NCI-H345 (cell line): ENCODE measurements at places on chromosomes 1 and 21.

DNA sequence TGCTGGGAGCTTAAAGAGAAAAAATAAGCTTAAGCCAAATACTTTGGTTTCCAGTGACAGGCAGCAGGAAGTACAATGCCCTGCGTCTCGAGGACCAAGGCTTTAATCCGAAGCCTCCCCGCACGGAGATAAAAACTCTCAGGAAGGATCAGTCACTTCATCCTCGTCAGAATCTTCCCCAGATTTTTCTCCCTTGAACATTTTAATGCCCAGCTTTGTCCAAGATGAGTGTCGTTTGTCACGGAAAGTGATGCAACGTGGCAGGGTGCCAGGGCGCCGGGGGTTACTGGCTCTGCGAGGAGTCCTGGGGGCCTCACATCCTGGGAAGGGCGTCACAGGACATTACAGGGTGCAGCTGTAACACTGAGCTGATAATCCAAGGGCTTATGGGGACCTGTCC, 25.2 kb upstream of the PCBP3 start:
- DNase-seq: peak; percentile 27

- no peak for DNase-seq
Measured at GRCh38 chr1:45026446-45026845, 14.4 kb downstream of the UROD start.

- DNase-seq: no peak
Measured at GRCh38 chr1:55052221-55053142, 13.1 kb downstream of the PCSK9 start.

- DNase-seq: no peak
Measured at GRCh38 chr1:234893359-234893724, 235.3 kb downstream of the TOMM20 start.

- DNase-seq: no peak
Measured at GRCh38 chr1:153357853-153358690, at the start of gene S100A9. Gene S100A9 (plus strand): TSS chr1:153357854. CDS start chr1:153358284, 430 bp downstream.

DNA sequence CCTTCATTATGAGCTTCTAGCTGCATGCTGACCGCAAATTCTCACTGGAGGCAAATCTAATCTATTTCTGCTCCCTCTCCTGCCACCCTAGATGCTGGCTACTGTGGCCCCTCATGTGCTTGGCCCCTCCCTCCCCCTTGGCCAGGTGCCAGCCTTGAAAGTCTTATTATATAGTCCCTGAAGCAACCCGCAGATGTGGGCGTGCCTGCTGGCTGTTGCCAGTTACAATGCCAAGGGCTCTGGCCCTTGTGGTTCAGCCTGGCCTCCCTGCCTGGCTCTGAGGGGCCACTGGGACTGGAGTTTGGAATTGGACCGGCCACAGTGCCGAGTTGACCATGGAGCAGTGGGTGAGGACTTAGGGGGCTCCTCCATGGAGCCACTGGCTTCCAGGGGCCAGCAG, 78.9 kb upstream of the ACTRT2 start:
- DNase-seq: no peak

DNA sequence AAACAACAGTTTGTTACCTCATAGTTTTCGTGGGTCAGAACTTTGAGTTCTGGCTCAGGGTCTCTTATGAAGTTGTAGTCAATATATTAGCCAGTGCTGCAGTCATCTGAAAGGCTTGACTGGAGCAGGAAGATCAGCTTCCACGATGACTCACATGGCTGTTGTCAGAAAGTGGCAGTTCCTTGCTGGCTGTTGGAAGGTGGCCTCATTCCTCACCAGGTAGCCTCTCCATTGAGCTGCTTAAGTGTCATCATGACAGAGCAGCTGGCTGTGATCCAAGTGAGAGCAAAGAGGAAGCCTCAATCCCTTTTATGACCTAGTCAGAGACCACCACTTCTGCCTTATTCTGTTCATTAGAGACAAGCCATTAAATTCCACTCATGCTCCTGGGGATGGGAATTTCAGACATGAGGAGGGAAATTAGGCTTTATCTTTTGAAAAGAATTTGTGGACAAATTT, 5.6 kb downstream of the OSBPL9 start:
- peak; percentile 90 for DNase-seq

GRCh38 chr21:29053011-29053553, 20.4 kb downstream of the CCT8 start:
- DNase-seq: no peak

GRCh38 chr1:52296345-52296744, 69.7 kb downstream of the CC2D1B start:
- DNase-seq: peak; percentile 53

DNA sequence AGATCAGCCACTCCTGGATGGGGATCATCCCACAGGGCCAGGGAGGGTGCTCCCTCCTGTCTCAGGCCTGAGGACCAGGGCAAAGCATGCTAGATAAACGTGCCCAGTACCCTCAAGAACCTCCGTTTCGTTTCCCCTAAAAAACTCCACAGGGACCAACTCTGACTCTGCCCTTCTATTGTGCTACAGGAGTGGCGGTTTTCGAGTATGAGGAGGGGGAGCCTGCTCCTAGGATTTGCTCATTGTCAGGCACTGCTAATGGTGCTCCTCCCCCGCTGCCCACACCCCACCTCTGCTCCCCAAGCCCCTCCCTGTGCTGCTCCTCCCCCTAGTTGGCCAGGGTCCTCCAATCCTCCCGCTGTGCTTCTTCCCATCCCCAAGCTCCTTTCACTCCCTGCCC, 32.0 kb downstream of the PGBD5 start:
- no peak for DNase-seq

- no peak for DNase-seq
Measured at GRCh38 chr1:201295346-201295745, 12.0 kb downstream of the PKP1 start.

- peak; percentile 23 for DNase-seq
Measured at GRCh38 chr1:179228783-179229213, 679 bp downstream of the ABL2 start.

- no peak for DNase-seq
Measured at GRCh38 chr1:166813508-166814223, 25.6 kb upstream of the POGK start.

GRCh38 chr1:61085983-61086644, 3.8 kb downstream of the NFIA start:
- no peak for DNase-seq

DNA sequence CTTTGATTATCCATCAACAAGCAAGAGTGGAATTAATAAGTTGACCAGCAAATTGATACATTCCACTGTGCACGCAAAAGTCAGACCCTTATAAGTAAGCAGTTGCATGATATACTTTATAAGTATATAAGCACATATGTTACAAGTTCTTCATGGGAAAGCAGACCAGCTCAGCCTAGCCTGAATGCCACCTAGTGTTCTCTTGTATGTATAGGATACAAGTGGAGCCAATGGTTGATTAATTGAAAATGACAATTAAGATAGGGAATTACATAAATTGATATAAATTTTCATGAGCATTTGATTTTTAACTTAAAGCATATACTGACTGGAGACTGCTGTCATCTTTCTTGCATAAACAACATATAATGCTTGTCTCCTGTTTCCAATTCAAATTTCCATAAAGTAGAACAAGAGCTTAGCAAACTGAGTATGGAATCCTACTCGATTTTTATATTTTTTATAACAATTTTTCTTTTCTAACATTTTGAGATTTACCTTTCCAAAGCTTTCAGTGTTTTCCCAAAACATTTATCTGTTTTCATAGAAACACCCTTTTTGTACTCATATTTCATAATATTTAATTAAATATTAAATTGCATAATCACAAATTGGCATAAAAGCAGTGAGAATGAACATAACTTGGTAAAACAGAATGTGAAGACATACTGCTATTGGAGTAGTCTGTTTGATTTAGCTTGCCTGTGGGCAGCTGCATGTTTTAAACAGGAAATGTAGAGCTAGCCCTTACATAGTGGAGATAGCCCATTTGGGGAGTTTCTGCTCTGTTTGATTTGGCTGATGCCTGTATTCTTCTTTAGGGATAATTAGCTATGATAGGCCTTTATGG, 62.8 kb downstream of the MAGI3 start:
- DNase-seq: peak; percentile 31

DNA sequence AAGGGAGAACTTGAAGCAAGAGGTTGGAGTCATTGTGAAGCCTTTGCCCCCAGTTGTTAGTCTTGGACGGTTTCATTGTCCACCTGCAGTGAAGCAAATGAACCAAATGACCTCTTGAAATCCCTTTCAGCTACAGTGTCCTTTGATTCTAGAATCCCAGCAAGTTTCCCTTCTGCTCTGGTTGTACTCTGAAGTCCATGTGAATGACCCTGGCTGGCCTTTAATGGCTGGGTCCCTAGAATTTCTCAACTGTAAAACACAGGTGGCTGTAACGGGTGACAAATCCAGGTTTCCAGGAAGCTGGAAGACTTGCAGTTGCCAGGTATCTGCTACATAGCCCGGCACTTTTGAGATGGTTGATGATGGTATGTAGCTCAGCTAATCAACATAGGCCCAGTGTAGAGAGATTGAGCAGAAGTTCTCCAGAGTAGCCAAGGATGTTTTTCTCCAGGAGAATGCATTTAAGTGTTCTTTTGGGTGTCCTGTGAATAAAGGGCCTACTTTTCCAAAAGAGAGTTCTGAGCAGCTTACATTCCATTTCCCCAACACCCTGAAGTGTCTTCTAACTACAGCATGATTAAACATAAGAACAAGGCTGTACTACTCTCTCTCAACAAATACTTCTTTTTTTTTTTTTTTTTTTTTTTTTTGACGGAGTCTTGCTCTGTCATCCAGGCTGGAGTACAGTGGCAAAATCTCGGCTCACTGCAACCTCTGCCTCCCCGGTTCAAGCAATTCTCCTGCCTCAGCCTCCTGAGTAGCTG, 17.6 kb upstream of the SLC30A1 start:
- no peak for DNase-seq
